ENCODE measurements at places on chromosomes 3 and 15. TPM values are rescaled to one million over a fixed set of nuclear protein-coding genes. Genes with fewer than 3 reads are reported as not detected.

GPR15 gene
- total RNA-seq, result not detected

DNA sequence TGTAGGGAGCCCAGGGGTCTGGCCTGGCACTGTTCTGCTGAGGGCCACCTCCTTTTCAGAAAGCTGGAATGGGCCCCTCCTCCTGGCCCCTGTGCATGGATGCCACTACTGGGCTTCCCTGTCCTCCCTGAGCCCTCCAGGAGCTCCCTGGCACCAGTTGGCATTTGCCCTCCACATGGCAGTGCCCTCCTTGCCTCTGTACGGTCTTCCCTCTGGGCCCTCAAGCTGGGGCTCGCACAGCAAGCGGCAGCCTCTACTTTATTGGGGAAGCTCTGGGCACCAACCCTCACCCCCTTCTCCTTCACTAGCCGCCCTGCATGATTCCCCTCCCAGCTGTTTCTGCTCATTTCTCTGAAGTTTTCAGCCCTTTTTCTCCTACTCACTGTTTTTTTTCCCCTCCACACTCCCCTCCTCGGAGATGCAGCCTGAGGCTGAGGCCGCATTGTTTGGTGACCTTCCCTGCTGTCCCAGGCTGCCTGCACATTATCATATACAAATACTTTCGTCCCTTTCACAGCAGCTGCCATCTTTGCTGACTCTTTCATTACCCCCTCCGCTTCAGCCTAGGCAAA, 127.3 kb downstream of the EEFSEC start:
- DNase-seq, result peak; percentile 54

IL12A gene
- total RNA-seq, result not detected

FSTL1 gene
- 89.2 TPM for total RNA-seq
